ENCODE measurements at places on chromosomes 13 and 19.

DNA sequence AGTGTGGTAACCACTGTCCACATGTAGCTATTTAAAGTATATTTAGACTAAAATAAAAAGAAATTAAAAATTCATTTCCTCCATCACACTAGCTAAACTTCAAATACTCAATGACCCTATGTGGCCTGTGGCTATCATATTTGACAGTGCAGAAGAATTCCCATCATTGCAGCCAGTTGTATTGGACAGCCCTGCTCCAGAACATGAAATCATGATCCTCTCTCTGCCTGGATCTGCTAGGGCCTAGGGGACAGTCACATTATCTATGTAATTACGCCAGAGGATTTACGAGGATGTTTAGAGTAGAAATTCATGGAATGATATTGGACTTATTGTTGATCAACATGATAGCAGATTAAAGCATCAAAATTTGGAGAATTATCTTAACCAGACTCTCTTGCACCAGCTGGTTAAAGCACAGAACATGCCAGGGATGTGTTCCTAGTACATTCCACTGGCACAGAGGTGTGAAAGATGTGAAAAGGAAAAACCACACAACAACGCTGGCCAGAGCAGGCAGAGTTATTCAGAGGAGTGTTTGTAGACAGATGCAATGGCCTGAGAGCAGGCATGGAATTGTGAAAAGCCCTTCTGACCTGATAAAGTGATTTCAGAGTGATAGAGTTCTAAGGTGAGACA, 108.9 kb upstream of the STARD13 start:
- no peak for DNase-seq

- DNase-seq: no peak
These were observed 333.3 kb upstream of the HTR2A start for GRCh38 chr13:47230155-47230554.

GRCh38 chr13:99199541-99200431, 868 bp upstream of the UBAC2 start:
- DNase-seq: no peak

GRCh38 chr13:66048888-66049287, 1181.2 kb downstream of the PCDH9 start:
- DNase-seq: no peak

- DNase-seq: no peak
These were observed 584.6 kb downstream of the GPC6 start for GRCh38 chr13:93811071-93811737.

DNA sequence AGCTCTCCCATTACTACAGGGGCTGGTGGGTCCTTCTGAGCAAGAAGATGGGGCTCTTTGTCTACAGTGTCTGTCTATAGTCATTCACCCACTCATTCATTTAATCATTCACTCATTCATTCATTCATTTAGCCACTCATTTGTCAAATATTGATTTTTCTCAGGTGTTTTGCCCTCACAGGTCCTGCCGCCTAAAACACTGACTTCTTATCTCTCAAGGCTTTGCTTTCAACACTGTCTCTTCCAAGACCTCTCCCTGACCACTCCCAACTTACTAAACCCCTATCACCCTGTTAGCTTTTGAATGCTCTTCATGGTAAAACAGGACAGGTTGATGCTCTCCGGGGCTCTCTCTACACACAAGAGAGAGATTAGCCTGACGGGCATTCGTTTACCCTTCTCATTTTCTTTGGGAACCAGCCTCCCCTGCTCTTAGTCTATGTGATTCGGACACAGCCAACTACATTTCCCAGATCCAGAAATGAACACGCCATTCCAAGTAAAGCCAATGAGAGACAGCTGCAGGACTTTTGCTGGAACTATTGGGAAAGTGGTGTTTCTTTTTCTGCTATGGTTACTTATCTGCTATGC, 22.7 kb downstream of the FAM187B start:
- DNase-seq: no peak

GRCh38 chr19:1384478-1385110, 887 bp downstream of the NDUFS7 start:
- no peak for DNase-seq

GRCh38 chr13:38735665-38736440, 49.0 kb downstream of the FREM2 start:
- no peak for DNase-seq

DNA sequence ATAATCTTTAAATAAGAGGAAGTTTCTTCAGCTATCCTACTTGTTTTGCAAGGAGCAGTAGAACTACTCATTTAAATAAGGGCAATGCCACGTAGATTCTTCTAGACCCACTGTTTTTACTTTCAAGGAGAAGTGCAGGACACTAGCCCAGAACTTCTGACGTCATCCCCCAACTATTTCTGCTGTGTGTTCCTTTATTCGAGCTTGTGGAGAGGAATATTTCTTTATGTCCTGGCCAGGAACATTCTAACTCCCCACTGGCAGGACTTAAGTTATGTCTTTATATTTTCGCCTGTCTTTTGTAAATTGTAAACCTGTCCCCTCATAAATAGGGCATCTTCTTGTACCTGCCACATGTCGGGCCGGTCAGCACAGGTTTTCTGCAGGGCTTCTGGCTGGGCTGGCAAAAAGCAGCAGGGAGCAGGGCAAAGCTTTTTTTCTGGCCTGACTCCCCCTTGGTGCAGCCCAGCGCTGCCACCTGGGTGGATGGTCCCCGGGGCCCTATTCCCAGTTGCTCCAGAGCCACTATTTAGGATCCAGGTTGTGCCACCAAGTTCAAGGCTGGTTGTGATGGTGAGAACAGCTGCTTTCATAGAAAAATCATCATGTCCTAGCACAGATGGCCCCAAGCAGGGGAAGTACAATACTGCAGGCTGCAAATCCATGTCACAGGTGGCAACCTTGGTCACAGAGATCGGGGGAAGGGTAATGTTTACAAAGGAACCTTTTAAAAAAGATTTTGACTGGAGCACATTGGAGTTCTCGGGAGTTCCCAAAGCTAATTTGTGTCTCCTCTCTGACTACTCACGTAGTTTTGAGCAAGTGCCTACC, 1.8 kb downstream of the MBNL2 start:
- no peak for DNase-seq

DNA sequence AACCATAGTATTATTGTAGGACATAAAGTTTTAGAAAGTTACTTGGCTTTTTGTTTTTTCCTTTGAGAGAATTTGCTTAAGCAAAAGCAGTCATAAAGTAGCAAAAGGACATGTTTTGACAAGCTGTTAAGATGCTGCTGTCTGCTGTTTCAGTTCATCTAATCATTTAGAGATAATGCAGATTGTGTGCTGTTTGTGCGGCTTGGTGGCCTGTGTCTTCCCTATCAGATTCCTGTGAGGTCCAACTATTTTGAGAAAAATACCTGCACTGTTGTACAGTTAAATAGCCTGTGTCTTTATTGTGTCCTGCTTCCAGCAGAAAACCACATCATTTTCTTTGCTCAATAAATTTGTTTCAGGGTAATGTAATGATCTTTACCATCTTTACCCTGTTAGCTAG, 20.0 kb downstream of the UCHL3 start:
- no peak for DNase-seq

GRCh38 chr13:62482351-62482750, 1066.7 kb upstream of the PCDH20 start:
- no peak for DNase-seq

- no peak for DNase-seq
These were observed 52.4 kb downstream of the CHST8 start for GRCh38 chr19:33673996-33674625.

- no peak for DNase-seq
These were observed 2.4 kb downstream of the AURKC start for GRCh38 chr19:57233207-57233606.

All from stimulated activated CD8-positive, alpha-beta memory T cell treated with anti-CD3 and anti-CD28 coated beads, Interleukin-2, amount 100 ng/mL, for 1 hour (primary cell).